ENCODE measurements at places on chromosomes 6 and 20.
A peak's percentile ranks its signal among the peaks of the same experiment; 100 is the strongest.

GRCh38 chr20:1891263-1892118 lies 3.7 kb upstream of the SIRPA start:
- DNase-seq: no peak

DNA sequence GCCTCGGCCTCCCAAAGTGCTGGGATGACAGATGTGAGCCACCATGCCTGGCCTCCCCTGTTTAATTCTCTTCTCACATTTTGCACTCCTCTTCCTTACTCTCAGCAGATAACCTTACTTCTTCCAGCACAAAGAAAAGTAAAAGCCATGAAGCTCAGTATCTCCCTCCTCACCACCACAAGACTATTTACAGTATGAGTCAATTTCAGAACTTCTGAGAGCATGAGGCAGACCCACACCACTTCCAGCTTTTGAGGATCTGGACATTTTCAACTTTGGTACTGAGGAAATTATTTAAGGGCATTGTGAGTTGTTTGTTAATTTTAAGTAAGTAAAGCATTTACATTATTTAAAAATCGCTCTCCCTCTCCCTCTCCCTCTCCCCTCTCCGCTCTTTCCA lies 8.0 kb upstream of the SNX3 start:
- DNase-seq: no peak

GRCh38 chr6:89324304-89324703 lies 9.2 kb upstream of the GABRR2 start:
- DNase-seq: no peak

- no peak for DNase-seq
Measured at GRCh38 chr20:44395461-44396340, 40.2 kb downstream of the HNF4A start.

GRCh38 chr6:44234101-44235025 lies 11.0 kb downstream of the SLC29A1 start:
- peak; percentile 79 for DNase-seq

DNA sequence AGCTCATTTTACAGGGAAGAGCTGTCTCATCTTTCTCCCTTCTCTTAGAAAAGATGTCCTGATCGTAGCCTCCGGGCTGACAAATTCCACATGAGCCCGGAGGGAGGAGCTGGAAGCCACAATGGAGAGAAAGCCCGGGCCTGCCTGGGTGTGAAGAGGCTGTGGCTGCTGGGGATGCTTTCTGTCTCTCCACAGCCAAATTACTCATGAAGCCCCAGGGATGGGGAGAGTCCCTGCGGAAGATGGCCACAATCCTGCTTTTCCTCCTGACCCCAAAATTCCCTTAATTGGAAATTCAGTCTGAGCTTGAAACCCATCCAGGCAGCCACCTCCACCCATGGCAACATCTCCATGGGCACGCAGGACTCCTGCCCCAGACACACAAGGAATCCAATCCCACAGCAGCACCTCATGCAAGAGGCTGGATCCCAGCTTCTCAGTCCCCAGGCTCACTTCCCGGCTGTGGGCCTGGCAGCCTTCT lies 32.4 kb downstream of the JPH2 start:
- DNase-seq: peak; percentile 82

DNA sequence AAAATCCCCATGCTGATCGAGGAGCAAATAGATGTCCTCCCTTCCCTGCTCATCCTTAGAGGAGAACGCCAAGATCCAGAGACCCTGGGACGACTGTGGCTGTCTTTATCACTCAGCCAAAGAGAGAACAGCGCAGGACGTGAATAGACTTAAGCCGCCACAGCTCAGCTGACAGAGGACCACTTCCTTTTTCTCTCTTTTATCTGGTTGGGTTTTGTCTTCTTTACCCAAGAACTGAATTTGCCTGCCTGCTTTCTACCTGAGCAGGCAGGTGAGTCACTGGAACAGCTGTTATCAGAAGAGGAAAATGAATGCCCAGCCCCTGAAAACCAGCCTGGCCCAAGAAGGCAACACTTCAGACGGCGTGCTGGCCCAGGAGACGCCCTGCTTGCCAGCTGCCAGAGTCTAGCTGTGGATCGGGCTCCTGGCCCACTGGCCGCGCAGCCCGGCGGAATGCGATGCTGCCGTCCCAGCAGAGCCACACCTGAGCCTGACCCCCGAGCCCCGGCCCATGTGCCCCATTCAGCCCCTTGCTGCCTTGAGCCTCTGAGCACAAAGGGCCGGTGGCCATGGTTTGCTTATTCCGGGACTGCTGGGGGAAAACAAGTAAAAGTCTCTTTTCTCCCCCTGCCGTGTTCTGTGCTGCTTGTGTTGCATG lies 82.1 kb downstream of the TCP11 start:
- DNase-seq: no peak

DNA sequence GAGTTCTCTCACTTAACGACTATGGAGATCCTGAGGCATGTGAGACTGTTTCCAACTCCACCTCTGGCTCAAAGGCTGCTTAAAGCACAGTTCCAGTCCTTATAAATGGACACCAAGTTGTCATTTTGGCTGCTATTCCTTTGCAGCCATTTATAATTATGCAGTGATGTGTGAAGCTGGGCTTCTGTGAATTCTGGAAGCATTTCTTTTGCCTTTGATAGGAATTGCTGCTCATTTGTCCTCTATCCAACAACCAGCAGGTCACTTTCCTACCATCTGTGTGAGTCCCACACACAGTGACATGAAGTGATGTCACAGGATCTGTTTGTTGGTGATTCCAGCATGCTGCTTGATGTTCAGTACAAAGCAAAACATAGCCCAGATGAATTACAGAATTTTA lies 28.5 kb upstream of the EFHC1 start:
- no peak for DNase-seq

DNA sequence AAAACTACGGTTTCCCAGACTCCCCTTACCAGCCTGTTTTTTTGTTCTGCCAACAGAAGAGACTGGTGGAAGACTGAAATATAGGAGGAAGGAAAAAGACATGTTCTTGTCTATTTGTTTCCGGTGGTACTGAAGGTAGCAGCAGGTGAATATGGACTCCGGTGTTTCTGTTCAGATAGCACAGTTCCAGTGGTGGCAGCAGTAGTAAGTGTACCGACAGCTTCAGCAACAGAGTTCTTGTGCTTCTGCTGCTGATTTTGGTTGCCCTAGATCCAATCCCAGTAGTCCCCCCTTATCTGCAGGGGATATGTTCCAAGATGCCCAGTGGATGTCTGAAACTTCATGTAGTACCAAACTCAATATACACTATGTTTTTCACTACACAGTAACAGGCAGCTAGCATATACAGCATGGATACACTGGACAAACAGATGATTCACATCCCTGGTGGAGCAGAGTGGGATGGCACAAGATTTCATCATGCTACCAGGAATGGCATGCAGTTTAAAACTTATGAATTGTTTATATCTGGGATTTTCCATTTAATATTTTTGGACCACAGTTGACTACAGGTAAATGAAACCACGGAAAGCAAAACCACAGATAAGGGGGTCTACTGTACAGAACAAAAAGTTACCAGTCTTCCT lies 301.8 kb downstream of the BTBD9 start:
- DNase-seq: peak; percentile 90

DNA sequence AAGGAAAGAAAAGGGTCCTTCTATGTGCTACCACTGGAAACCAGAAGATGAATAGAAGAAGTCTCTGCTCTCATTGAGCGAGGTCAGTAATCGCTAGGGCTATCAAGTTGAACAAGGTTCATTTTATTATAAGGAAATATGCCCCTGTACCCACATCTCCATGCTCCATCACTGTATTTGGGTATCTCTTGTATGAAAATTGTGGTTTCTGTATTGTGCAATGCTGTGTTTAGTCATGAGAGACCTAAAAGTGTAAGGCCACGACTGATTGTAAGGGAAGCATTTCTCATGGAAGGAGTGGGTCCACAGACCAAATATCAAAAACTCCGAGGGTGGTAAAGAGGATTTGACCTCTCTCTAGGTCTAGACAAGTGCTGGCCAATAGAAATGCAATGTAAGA lies 3.6 kb upstream of the HS3ST5 start:
- no peak for DNase-seq

Measured in fibroblast of skin of abdomen (primary cell).